ENCODE measurements at places on chromosomes 1 and 21.
A peak's percentile ranks its signal among the peaks of the same experiment; 100 is the strongest.

DNA sequence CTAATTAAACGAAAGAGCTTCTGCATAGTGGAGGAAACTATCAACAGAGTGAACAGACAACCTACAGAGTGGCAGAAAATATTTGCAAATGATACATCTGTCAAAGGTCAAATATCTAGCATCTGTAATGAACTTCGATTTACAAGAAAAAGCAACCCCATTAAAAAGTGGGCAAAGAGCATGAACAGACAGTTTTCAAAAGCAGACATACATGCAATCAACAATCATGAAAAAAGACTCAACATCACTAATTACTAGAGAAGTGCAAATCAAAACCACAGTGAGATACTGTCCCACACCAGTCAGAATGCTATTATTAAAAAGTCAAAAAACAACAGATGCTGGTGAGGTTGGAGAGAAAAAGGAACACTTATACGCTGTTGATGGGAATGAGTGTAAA is 103.2 kb downstream of the MAGI3 start:
- DNase-seq: no peak

DNA sequence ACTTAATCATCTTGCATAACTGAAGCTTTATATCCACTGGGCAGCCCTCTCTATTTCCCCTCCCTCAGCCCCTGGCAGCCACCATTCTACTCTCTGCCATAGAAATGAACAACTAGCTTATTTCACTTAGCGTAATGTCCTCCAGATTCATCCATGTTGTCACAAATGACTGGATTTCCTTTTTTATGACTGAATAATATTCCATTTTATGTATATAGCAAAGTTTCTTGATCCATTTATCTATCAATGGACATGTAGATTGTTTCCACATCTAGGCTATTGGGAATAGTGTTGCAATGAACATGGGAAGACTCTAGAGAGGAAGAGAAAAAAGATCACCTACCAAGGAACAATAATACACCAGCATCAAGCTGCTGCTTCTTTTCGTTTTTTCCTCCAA is 32.1 kb upstream of the EEIG2 start:
- DNase-seq: no peak

GRCh38 chr1:204398197-204399125 is 13.2 kb downstream of the PPP1R15B start:
- DNase-seq: peak; percentile 64

- DNase-seq: no peak
These were observed 19.3 kb upstream of the IGSF3 start for GRCh38 chr1:116686723-116687352.

- DNase-seq: peak; percentile 13
These were observed 77.0 kb downstream of the CTH start for GRCh38 chr1:70487910-70488665.

GRCh38 chr1:183125279-183125999 is 60.6 kb upstream of the LAMC2 start:
- no peak for DNase-seq

GRCh38 chr1:236753516-236753915 is 41.6 kb upstream of the MTR start:
- no peak for DNase-seq

DNA sequence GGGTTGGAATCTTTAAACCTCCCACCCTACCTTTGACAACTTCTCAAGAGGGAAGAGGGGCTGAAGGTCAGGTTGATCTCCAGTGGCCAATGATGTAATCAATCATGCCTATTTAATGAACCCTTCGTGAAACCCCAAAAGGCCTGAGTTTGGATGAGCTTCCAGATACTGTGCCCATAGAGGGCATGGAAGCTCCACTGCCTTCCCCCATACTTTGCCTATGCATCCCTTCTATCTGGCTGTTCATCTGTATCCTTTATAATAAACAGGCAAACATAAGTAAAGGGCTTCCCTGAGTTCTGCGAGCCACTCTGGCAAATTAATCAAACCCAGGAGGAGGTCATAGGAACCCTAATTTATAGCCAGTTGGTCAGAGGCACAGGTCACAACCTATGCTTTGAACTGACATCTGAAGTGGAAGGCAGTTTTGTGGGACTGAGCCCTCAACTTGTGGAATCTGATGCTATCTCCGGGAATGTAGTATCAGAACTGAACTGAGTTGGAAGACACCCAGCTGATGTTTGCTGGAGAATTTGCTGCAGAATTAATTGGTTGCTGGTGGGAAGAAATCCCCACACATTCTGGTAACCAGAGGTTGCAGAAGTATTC is 24.8 kb downstream of the S100A10 start:
- DNase-seq: no peak

- DNase-seq: no peak
These were observed 4.2 kb upstream of the PRXL2B start for GRCh38 chr1:2582391-2582790.

DNA sequence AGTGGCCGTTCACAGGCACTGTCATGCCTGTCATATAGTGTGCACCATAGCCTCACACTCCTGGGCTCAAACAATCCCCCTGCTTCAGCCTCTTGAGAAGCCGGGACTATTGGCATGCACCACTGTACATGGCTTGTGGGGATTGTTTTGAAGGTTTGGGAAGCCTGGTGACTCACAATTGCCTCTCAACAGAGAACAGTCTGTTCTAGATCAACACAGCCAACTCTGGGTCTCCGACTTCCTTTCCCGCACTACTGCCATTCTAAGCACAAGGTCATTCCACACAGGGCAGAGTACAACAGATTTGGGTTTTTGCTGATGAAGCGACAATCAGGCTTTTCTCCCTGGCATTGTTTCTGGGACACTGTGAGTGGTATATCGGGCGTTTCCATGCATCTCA is 15.5 kb upstream of the AHCTF1 start:
- DNase-seq: no peak

DNA sequence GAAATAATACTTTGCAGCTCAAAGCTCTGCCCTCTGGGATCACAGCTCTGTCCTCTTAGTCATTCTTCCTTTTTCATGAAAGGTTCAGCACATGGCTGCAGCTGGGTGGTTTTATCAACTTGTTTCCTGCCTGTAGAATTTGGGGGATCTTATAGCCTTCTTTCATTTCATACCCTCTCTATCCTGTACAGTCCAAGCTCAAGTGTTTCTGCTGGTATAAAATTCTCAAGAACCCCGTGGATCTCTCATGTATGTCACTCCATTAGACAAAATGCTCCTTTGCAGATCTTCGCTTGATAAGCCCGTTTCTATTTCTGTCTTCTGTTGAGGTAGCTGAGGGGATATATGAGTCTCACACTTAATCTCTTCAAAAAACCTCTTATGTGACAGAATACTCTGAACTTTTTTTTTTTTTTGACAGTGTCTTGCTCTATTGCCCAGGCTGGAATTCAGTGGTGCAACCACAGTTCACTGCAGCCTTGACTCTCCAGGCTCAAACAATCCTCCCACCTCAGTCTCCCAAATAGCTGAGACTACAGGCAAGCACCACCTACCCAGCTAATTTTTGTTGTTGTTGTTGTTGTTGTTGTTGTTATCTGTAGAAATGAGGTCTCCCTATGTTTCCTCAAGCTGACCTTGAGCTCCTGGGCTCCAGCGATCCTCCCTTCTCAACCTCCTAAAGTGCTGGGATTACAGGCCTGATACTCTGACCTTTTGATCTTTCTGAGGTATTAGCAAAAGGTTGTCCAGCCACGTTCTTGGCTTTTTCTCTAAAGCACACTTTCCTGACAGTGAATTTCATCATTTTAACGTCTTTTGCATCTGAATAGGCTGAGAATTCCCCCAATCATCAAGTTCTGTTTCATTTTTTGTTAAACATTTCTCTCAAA is 24.6 kb upstream of the COL9A2 start:
- no peak for DNase-seq

GRCh38 chr1:75083223-75083622 is 51.0 kb upstream of the LHX8 start:
- DNase-seq: no peak

- DNase-seq: no peak
These were observed 25.6 kb upstream of the JUN start for GRCh38 chr1:58809325-58810010.

DNA sequence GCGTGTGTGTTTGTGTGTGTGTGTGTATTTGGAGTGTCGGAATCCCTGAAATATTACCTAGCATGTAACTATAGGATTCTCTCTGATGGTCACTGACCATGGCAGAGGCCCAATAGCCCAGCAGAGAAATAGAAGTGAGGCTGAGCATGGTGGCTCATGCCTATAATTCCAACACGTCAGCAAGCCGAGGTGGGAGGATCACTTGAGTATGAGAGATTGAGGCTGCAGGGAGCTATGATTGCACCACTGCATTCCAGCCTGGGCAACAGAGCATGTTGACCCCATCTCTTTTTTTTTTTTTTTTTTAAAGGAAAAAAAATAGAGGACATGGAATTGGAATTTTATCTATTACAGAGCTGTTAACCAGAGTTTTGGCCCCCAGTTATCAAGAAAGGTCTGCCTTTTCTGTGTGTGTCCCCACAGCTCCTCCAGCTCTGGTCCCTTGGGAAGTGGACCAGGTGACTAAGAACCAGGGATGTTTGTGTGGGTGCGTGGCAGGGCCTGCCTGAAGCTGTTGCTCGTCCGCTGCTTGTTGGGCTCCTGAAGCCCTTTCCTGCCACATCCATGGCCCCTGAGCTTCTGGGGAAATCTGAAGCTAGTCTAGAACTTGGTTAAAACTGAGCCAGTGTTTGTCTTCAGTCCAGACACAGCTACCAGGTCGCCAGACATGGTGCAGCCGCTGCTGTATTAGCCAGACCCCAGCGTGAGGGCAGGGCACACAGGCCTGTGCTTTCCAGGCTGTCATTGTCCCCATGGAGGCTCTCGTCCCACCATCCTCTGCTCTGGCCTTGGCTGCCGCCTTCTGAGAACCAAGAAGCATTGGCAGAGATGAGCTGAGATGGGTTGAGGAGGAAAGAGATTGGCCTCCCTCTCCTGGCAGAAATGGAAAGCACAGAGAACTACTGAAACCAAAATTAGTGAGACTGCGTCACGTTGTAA is 25.5 kb downstream of the CAPN9 start:
- no peak for DNase-seq

- DNase-seq: no peak
These were observed 33.3 kb downstream of the SMG7 start for GRCh38 chr1:183505454-183506089.

DNA sequence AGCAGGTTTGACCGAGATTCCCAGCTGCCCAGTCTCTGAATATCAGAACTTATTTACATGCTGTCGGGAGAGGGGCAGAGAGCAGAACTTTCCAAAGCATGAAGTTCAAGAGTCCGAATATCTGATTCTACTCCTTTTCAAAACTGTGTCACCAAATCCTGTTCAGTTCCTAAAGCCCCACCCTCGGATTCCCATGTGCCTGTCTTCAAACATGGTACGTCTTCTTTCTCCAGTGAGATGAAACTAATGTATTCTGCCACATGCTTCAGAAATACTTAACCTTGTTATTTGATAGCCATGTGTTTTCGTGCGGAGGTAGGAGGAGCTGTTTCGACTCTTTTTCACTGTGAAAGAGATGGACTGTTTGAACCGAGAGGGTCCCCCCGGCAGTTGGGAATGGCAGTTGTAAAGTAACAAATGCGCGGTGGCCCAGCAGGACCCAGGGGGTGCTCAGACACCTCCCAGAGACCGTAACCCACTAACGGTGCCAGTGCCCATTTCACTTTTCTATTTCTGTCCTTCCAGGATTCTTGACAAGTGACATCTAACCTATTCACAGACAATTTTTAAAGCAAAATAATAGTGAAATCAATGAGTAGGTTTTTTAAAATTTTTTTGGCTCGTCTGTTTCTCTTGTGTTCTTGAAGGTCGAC is 67.2 kb downstream of the ZBTB18 start:
- DNase-seq: no peak

DNA sequence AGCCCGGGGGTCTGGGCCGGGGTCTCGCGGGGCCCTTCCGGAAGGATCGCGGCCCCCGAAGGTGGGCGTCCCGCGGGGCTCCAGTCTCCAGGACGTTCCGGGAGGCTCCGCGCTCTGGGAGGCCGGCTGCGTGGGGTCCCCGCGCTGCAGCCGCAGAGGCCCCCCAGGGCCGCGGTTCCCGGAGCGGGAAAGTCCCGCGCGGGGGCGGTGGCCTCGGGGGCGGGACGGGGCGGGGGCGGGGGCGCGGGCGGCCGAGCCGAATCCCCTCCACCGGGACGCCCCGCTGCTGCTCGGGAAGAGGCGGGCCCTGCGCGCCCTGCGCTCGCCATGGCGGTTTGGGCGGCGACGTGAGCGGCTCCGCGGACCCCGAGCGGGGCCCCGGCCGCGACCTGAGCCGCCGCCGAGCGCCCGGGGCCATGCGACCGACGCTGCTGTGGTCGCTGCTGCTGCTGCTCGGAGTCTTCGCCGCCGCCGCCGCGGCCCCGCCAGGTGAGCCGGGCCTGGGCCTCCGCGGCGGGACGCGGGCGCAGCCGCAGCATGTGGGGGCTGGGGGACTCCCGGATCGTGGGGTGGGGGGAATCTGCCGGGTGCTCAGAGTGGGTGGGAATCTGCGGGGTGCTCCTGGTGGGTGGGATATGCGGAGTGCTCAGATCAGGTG is at the start of gene IFNGR2:
IFNGR2 (plus strand) TSS at position 286 of the 658 bp plus-strand sequence; CDS start at position 417, 131 bp downstream.
- peak; percentile 31 for DNase-seq

DNA sequence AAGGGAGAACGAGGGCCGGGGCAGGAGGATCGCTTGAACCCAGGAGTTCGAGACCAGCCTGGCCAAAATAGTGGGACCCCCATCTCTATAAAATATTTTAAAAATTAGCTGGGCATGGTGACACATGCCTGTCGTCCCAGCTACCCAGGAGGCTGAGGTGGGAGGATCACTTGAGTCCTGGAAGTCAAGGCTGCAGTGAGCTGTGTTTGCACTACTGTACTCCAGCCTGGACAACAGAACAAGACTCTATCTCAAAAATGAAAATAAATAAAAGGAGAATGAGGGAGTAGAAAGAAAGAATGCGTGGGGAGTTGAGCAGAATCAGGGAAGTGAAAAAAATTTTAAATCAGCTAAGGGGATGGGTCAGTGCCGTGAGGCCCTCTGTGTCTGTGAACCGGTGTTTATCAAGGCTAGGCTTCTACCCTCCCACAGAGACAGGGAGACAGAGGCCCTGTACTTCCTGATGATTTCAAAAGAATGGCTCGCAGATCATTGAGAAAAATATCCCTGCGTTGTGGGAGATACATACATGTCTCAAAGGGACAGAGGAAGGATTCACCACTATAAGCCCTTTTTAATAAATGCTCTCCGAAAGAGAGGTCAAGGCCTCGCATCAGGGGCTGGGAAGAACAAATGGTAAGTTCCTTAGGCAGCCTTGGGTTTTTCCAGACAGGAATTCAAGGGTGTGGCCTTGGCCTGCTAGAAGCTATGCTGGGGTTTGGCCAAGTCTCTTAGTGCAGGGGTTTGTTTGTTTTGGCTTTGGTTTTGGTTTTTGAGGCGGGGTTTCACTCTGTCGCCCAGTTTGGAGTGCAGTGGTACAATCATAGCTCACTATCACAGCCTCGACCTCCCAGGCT is 20.7 kb downstream of the IL10RB start:
- DNase-seq: no peak

DNA sequence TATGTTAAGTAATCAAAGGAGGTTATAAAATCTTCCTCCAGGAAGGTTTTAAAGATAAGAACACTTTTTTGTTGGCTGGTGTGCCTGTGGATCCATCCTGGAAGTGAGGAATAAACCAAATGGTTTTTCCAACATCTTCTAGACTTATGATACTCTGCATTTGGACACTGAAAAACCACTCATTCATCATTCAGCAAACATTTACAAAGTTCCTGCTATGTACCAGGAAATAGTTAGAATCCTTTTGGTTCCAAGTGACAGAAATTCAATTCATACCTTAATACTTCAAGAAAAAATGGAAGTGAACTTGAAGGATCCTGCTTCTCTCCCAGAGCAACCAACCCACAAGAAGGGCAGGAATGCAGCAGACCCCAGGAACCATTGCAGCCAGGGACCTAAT is 39.6 kb upstream of the PIGC start:
- DNase-seq: no peak
